Activated CD8-positive, alpha-beta memory T cell treated with anti-CD3 and anti-CD28 coated beads for 48 hours (primary cell): ENCODE measurements at places on chromosomes 6 and 20.

- no peak for DNase-seq
Measured at GRCh38 chr6:160519603-160520042, 144.5 kb downstream of the LPA start.

DNA sequence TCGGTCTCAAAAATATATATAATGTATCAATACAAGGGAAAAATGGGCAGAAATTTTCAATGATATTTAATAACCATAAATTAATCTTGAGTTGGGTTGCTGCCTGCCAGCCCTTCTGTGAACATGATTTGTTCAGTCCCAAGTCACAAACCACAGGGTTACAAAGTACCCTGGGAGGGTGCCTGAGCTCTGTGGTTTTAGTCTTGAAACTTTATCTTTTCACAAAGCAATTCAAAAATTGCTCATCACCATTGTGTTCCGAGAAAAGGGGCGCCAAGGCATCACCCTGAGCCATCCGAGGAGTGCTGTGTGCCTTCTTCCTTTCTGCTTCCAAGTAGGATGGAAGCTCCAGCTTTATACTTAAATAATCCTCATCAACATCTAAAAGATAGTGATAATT, 141.6 kb upstream of the AKAP12 start:
- no peak for DNase-seq

DNA sequence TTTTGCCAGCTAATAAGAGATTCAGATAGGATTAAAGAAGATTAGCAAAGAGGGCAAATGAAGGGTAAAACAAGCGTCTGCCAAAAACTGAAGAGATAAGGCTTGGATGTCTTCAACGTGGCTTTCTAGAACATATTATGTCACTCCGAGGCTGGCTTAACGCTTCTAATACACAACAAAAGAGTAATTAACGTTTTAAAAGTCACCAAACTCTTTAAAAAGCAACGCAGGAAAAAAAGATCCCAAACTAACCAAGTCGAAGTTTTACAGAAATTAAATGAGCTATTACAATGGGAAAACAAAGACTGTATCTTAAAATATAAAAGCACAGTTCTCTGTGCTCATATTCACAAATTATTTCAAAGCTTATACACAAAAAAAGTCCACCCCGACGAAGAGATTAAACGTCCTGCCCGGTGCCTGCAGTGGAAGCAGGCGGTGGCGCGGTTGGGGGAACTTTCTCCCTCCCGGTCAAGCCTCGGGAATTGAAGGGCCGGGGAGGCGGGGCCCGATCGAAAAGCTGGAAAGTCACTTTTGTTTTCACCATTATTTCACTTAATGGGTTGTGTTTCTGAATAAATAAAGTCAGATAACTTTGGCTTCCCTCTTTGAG, 1.2 kb downstream of the MAK start:
- no peak for DNase-seq

DNA sequence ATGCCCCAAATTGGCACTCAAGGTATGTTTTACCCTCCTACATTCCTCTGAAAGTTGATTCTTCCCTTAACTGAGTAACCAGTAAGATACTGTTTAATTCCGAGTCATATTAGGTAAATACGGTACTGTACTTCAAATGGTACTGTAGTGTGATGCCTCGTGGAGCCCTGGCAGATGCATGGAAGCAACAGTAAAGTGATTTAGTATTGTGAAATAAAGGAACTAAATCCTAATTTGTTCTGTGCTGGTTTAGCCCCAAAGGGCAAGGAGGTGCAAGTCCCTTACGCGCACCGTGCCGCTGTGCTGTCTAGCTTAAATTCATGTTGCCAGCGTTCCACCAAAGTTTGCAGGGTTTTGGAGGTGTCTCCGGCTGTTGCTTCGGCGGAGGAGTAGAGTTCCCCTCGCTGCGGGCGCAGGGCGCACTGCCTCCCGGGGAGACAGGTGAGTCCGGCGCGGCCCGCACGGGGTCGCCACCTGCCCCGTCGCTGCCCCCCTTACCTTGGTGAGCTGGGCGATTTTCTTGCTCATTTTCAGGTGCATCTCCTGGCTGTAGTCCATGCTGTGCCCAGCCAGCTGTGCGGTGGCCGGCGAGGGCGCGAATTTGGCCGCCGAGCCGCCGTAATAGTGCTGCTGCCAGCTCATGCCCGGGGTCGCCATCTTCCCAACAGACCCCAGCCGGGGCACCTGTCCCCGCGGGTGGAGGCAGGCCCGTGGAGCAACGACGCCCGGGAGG, 655 bp downstream of the FAM184A start:
- peak; percentile 28 for DNase-seq

DNA sequence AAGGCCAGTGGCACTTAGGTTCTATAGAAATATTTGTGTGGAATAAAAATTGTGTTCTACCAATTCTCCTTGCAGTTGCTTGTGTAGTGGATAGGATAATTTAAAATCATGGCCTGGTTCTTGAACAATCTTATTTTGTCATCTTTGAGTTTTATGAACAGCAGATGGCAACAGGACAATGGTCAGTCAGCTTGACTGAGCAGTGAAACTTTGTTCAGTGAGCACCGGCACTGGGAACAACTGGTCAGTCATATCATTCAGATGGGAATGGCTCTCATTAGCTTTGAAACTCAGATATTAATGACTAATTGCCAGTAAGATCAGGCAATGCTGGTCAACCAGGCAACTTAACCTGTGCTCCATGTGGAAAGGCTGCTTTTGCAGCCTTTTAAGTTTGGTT, 129.2 kb downstream of the BCKDHB start:
- DNase-seq: no peak

DNA sequence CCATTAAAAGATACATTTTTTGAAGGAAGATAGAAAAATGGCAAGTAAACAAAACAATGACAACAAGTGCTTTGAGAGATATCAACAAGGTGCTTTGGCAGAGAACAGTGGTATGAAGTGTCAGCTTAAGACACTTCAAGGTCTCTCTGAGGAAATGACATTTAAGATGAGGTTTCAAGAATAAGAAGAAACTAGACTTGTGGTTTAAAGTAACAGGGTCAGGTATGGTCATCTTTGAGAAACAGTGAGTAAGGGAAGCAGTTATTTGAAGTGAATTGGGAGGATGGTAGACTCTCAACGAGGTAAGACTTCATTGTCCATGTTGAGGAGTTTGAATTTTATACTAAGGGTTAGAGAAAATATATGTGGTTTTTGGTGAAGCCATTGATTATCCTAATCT, 77.8 kb downstream of the SYCP2L start:
- no peak for DNase-seq

GRCh38 chr6:84390851-84391250, 163.4 kb upstream of the CEP162 start:
- DNase-seq: no peak

- no peak for DNase-seq
Measured at GRCh38 chr20:62080249-62080990, 14.7 kb upstream of the TAF4 start.

GRCh38 chr6:28922004-28922820, 1.6 kb downstream of the TRIM27 start:
- no peak for DNase-seq

GRCh38 chr6:100464903-100465700, at the start of gene SIM1:
Gene SIM1, minus strand, starts transcription at chr6:100464921. Its CDS starts 1,453 bp downstream, at chr6:100463468.
- no peak for DNase-seq

- DNase-seq: no peak
Measured at GRCh38 chr6:154555073-154555677, 44.7 kb upstream of the CNKSR3 start.

- DNase-seq: no peak
Measured at GRCh38 chr6:158536891-158537798, 22.7 kb upstream of the TMEM181 start.

GRCh38 chr6:130129762-130130246, 92.9 kb downstream of the SAMD3 start:
- no peak for DNase-seq

DNA sequence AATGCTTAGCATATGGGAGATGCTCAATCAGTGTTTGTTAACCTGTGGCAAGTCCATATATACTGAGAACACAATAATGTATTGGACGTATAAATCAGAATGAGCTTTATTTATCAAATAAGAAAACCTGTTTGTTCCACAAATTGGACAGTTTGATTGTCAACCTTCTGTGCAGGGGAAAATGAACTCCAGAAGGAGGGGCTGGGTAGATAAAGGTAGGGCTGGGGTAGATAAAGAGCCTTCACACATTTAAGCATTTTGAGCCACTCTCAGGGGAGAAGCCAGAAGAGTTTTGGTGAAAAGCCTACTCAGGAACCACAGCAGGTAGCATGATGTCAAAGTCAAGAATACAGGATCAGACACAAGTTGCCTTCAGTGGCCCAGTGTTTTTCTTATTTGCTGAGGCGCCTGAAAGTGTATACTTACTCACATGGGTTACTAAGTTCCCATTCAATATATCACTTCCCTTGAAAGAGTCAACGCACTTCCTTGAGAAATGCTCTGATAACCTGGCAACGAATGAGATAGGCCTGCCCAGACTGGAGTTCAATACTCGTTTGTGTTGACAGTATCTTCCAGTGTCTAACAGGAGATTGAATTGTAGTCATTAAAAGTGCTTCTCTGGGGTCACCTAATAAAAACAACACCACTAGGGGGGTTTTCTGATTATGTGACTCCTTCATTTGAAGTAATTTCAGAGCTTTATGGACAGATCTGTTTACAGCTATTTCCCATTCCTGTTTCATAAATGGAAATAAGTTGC, 263.9 kb upstream of the CITED2 start:
- DNase-seq: no peak

DNA sequence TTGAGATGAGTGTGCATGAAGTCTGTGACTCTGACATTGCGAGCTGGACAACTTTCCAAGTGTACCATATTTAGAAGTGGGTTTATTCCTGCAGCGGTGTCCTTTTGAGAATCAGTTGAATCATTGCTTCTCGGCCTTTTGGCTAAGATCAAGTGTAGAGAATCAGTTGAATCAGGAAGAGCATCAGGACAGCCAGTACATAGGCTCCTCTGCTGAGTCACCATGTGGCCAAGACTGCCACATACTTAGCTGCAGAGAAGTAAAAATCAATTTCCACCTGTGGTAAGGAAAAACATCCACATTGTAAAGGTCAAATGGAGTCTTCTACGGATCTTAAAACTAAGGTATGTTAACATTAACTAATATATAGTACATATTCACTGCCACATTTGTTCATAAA, 428.4 kb upstream of the MARCKS start:
- no peak for DNase-seq

- DNase-seq: no peak
Measured at GRCh38 chr20:57513199-57513598, 11.7 kb downstream of the CTCFL start.

DNA sequence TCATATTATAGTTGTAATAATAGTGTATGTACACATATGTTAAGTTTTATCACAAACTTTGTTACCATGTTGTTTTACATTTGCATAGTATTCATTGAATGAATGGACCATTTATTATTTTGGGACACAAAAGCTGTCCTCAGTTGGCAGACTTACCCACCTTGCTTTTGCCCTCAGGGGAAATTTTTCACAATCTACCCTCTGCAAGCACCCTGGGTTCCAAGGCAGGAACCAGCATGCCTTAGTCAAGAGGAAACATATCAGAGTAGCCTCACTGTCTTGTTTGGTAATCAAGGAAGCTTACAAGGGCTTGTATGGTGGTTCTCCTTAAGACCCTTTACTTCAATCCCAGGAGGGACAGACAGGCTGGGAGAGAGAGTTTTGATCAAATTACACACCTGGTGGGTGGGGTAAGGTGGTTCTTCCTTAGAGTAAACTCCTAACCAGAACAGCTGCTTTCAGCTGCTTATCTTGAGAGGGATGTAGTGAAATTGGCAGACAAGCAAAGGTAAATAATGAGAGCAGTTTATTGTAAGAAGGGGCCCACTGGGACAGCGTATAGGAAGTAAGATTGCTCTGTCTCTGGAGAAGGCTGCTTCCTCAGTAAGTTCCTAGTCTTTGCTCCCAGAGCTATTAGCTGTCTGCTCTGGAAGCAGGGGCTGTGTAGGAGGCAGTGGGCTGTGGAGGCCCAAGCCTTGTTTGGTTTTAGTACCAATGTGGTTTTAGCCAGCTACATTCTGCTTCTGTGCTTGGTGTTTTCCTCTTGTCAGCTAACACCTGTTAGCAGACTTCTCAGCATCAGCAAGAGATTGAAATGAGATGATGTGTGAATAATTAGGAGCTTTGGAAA, 31.1 kb downstream of the BRPF3 start:
- no peak for DNase-seq

GRCh38 chr6:13678255-13678983, 33.2 kb downstream of the RANBP9 start:
- DNase-seq: no peak

- DNase-seq: no peak
Measured at GRCh38 chr6:18323935-18324705, 59.8 kb upstream of the DEK start.
